Inflammatory macrophage treated with lipopolysaccharide for 1 hour (primary cell): ENCODE measurements at places on chromosomes 4 and X.

GRCh38 chr4:51820443-51821234, 22.3 kb upstream of the DCUN1D4 start:
- no peak for DNase-seq

GRCh38 chr4:6659897-6660296, 19.4 kb downstream of the MRFAP1 start:
- DNase-seq: no peak

DNA sequence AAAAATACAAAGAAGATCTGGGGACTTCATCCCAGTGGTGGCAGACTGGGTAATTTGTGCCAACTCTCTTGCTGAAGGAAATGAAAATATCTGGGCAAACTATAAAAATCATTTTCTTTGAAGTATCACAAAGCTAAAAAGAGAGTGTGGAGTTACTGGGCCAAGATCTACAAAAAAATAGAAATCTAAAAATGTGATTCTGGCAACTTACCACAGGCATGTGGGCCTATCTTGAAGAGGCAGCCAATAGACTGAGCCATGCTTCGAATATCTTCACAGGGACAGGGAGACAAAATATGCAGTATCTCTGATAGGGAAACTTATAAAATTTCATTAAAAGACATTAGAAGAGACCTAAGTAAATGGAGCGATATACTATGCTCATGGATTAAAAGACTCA, 168.8 kb downstream of the RCHY1 start:
- DNase-seq: no peak

DNA sequence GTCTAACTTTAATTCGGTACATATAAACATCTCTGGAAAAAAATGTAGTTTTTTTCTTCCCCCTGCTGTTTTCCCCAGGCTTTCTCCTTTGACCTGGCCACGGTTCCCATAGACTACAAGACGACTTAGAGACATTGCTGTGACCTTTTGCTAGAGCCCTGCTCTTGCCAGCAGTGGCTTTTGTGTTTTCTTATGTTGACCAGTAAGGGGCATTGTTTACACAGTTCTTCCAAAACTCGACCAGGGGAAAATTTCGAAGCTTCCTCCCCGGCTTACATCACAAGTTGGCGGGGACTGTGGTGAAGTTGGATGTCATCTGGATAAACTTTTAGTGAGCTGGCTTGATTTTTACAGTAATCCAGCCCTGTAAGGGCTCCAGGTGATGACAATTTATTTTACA, 9.3 kb downstream of the CCDC160 start:
- peak; percentile 1 for DNase-seq

DNA sequence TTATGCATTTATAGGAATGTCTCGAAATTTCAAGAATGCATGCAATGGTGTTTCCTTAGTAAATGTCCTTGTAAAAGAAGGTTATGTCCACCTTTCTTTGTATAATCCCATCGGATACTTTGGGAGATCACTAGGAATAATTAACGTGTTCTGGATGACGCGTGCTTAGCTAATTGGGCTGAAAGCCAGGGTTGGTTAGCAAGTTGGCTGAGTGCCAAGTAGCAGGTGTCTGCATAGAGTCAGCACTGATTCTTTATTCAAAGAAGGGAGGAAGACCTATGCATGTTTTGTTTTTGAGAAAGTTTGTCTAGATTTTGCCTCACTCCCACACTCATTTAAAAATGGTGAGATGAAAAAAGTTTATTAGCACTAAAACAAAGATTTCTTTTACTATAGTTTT, 144.6 kb downstream of the SOX3 start:
- DNase-seq: no peak

DNA sequence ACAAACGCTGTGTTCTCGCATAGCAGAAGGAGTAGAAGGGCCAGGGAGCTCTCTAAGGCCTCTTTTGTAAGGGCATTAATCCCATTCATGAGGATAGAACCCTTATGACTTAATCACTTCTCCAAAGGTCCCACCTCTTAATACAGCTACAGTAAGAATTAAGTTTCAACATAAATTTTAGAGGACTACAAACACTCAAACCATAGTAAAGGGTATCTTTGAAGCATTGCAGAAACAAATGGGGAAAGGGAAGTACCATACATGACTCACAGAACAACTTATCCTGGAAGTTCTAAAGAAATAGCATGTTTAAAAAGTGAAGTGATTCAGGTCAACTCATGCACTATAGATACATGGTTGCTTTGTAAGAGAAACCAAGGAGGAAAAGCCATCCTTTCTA, 680.8 kb downstream of the RPA4 start:
- peak; percentile 48 for DNase-seq
